Small intestine (tissue), 16 donors: ENCODE measurements at places on chromosomes 6 and 20.
A peak's percentile ranks its signal among the peaks of the same experiment; 100 is the strongest.

DNA sequence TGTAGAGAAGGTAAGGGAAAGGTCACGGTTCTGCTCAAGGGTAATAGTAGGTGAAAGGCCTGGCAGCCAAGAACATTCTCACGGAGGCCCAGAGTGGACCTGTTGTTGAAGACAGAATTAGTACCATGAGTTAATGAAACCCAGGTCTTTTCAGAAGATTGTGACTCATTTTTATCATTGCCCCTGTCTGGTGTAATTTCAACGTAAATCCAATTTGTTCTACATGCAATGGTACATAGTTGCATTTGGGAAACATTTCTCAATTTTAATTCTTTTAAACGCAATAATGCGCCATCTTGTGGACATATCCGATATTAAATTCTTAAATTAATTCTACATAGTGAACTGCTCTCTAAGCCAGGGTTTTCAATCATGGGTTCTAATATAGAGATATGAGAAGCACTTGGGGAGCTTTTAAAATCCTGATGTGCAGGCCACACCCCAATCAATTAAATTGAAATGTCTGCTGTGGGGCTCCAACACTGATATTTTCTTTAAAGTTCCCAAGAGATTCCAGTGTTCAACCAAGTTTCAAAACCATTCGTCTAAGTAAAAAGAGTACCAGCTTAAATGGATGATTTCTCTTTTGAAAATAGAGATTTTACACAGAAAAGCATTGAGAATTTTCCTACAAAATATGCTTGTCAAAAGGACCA lies 257.4 kb downstream of the PLCB1 start:
- peak; percentile 45 for DNase-seq

GRCh38 chr20:19775353-19776253 lies 17.5 kb downstream of the RIN2 start:
- DNase-seq, result peak; percentile 68

DNA sequence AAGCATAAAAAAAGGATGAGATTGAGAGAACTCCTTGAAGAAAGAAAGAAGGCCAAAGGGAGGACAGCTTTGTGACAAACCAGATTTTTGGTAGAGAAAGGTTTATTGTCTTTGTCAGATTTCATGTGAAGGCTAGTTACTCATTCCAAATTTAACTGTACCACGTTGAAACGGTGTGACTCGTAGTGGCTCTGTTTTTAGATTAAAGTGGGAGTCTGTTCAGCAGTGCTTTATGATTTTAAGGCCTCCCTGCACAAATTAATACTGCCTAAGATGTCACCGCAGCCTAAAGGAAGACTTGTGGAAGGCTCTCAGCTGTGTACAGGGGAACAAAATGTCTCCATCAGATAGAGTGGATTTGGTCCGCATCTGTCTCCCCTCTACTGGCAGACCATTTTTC lies 35.9 kb downstream of the CDC40 start:
- no peak for DNase-seq

- no peak for DNase-seq
Measured at GRCh38 chr20:17059465-17059864, 167.4 kb upstream of the PCSK2 start.

GRCh38 chr20:25372584-25373336 lies 17.9 kb downstream of the ABHD12 start:
- DNase-seq, result no peak

GRCh38 chr6:169921853-169922824 lies 170.7 kb downstream of the ERMARD start:
- DNase-seq, result no peak

DNA sequence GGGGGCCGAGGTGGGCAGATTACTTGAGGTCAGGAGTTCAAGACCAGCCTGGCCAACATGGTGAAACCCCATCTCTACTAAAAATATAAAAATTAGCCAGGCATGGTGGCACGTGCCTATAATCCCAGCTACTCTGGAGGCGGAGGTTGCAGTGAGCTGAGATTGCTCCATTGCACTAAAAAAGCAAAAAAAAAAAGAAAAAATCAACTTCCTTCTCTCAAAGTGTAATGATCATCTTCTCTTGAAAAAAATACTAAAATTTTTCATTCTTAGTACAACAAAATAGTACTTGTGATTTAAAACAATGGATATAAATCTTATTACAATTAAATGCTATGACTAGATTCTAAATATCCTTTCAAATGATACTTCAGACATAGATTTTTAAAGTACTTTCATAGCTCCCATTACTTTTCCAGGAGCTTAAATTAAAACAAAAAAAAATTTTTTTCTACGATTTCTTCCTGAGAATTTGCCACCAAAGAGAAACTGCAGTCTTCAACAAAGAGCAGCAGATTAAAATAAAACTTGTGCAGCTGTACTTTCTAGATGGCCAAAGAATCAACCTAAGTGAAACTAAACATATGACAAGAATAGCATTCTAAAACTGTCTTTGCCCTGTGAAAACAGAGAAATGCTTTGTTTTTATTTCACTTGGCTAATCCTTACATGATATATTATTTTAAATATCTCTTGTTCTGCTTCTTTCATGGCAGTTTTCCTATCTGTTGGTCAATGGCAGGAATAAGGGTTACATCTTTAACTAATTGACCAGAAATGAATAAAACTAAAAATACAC lies 75.2 kb downstream of the MAP3K5 start:
- no peak for DNase-seq

DNA sequence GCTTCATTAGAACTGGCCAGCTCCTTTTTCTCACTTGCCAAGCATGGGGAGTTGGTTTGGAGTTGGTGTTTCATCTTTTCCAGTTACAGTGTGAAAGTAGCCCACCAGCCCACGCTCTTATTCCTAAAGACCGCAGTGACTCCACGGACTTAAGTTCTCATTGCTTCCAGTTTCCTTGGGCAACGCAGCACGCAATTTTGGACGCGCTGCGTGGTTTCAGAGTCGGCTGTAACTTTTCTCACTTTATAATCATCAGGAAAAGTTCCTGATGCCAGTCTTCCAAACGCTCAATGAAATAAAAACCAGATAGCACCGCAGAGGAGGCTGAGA lies 381 bp upstream of the PEX7 start:
- no peak for DNase-seq

DNA sequence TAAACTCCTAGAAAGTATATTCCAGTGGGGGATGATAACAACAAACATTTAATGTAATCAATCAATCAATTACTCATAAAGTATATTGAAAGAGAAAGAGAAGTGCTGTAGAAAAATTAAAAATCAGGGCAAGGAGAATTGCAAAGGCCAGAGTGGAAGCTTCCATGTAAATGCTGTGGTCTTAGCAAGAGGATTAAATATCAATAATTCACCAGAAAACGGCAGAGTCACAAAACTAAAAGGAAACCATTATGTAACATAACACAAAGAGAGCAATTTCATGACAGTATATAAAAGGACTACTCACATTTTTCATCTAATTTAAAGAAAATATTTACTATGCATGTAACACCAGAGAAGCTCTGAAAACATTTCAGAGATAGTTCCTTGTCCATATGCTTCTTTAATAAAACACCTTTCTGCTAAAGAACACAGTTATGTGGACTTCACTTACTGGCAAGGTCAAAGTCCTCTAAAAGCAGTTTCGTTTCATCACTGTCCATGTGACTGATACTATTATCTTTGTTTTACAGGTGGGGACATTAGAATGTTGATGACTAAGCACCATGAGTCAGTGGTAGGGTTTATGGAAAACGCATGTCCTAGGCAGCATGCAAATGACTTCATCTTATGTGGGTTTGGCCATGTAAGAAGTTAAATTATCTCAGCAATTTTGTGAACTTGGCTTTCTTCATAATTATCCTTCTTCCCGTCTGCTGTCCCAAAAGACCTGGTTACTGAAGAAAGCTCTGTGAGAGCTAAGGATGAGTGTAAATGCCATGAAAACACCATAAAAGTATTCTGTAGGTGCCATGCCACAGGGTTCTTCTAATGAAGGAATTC lies 185.8 kb upstream of the TENT5A start:
- DNase-seq, result peak; percentile 96

- DNase-seq, result no peak
Measured at GRCh38 chr20:35093267-35093884, 769 bp upstream of the TRPC4AP start.

- no peak for DNase-seq
Measured at GRCh38 chr6:7201732-7202541, 94.2 kb downstream of the RREB1 start.

GRCh38 chr6:16944596-16944995 lies 157.3 kb upstream of the STMND1 start:
- no peak for DNase-seq

DNA sequence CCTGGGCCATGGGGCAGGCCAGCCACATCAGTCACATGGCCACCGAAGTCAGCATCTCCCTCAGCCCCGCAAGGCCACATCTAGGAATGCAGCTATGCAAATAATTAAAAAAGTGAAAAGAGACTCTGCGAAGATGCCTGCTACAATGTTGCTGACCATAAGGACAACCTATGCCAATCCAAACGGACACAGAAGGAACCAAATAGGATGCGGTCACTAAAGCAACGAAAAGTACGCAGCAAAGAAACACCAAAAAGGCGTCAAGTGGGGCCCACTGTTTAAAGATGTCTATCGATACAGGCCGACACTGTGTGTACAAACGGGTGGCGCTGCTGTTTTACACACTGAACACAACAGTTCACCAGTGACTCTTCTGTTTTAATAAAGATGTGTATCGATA lies 56.4 kb downstream of the TAF4 start:
- no peak for DNase-seq

- DNase-seq, result peak; percentile 14
Measured at GRCh38 chr6:150403458-150404246, 34.8 kb downstream of the IYD start.

- no peak for DNase-seq
Measured at GRCh38 chr6:47663462-47664216, 34.7 kb upstream of the ADGRF4 start.

- DNase-seq, result no peak
Measured at GRCh38 chr6:13272131-13273046, 55.9 kb downstream of the TBC1D7 start.

- DNase-seq, result no peak
Measured at GRCh38 chr20:23926526-23926880, 47.0 kb upstream of the CST5 start.

- DNase-seq, result no peak
Measured at GRCh38 chr6:68046756-68047155, 588.3 kb upstream of the ADGRB3 start.

DNA sequence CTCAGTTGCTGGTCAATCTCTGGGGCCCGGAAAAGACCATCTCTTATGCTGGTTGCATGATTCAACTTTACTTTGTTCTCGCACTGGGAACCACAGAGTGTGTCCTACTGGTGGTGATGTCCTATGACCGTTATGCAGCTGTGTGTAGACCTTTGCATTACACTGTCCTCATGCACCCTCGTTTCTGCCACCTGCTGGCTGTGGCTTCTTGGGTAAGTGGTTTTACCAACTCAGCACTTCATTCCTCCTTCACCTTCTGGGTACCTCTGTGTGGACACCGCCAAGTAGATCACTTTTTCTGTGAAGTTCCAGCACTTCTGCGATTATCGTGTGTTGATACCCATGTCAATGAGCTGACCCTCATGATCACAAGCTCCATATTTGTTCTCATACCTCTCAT lies 4.3 kb downstream of the OR2J3 start:
- DNase-seq, result no peak

- DNase-seq, result no peak
Measured at GRCh38 chr6:139439349-139439748, 64.9 kb upstream of the CITED2 start.

- peak; percentile 61 for DNase-seq
Measured at GRCh38 chr20:51400051-51400926, 142.2 kb downstream of the NFATC2 start.

DNA sequence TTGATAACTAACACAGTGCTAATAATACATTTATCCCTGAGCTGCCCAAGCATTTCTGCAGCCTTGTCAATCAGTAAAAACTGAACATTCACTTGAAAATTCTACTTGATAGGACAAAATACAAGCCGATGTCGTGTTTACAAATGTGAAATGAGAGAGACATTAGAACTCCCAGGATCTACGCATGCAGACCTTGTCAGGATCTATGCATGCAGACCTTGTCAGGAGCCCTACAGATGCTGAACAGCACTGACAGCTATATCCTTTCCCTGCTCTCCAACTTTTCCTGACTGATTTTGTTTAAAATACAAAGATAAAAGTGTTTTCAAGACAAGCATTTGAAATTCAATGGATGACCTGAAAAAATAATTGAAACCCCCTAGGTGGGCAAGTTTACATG lies 28.9 kb downstream of the INSM1 start:
- no peak for DNase-seq

DNA sequence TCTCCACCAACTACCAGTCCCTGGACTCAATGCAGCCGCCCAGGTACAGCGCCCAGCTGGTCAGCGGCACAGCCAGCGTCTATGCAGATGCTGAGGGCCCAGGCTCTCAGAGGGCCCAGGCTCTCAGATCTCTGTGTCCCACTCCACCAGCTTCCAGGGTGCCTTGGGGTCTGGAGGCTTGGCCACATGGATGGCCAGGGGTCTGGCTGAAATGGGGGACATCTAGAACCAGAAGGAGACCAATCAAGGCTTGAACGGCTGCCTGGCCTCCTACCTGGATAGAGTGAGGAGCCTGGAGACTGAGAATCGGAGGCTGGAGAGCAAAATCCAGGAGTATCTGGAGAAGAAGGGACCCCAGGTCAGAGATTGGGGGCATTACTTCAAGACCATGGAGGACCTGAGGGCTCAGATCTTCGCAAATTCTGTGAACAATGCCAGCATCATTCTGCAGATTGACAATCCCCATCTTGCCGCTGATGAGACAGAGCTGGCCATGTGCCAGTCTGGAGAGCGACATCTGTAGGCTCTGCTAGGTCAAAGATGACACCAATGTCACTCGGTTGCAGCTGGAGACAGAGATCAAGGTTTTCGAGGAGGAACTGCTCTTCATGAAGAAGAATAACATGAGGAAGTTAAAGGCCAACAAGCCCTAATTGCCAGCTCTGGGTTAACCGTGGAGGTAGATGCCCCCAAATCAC lies 44.1 kb upstream of the GRM4 start:
- DNase-seq, result no peak

DNA sequence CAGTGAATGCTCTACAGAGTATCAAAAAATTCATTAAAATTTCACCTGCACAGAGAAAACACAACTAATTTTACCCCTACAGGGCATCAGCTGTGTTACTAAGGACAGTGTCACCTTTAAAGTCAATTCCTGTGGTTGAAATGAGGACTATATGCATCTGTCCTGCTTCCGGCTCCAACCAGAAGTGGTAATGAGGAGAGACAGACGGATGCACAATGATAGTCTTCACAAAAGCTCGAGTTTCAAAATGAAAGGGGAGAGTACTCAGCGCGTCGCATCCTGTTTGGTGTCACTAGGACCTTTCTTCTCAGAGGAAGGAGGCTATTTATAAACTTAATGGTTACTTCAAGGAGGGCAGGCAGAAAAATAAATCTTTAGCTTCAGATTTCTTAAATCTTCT lies 86.5 kb downstream of the LYRM4 start:
- DNase-seq, result no peak

- peak; percentile 46 for DNase-seq
Measured at GRCh38 chr6:132598473-132598872, 8.9 kb upstream of the TAAR5 start.

GRCh38 chr20:36641506-36641843 lies 4.5 kb downstream of the SLA2 start:
- DNase-seq, result no peak

DNA sequence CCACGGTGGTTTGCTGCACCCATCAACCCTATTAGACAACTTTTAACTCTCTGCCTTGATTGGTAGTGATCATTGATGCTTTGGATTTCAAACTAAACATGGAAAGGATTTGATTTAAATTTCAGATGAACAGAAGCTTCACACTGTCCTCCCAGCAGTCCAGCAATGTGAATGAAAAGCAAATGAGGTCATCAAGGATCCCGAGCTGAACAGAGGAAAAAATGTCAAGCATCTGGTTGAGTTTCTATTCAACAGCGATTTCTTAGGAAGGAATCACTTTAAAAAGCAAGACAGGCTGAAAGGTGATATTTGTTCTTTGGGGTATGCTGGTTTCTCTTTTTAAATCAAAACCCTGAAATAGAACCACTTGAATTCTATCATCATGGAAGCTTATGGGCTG lies 10.6 kb upstream of the SAMD3 start:
- no peak for DNase-seq
